ENCODE measurements at places on chromosomes 4 and X. TPM values are rescaled to one million over a fixed set of nuclear protein-coding genes. Genes with fewer than 3 reads are reported as not detected.

GRCh38 chrX:3403748-3404147 lies 57.3 kb upstream of the MXRA5 start:
- peaks cover 39% of the 10 kb centered on the region for H3K27me3 ChIP-seq
- H3K4me1 ChIP-seq = no peaks in the 10 kb centered on the region
- H3K27ac ChIP-seq = no peak overlapping the region

DNA sequence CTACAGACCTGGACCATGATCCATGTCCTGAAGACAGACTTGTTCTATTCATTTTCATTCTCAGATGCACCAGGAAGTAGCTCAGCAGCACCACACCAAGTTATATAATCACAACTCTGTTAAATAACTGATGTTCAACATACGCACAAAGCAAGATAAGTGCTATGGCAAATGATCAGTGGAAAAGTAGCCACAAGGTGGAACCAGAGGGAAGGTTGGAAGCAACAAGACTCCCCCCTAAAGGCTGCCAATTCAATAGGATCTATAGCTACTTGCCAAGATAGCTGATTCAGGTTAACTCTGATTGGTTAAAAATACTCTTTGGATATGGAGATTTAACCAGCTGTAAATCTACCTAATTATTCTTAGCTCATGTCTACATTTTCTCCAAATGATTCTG lies 23.7 kb upstream of the FAM47B start:
- H3K27ac ChIP-seq = no peak overlapping the region
- peak; percentile 58 for DNase-seq
- no peak overlapping the region for H3K4me3 ChIP-seq
- peaks cover 11% of the 10 kb centered on the region for H3K27me3 ChIP-seq

PRMT9 gene
- total RNA-seq = 6.1 TPM

- no peaks in the 10 kb centered on the region for H3K4me1 ChIP-seq
- no peak overlapping the region for H3K27ac ChIP-seq
- no peaks in the 10 kb centered on the region for H3K36me3 ChIP-seq
Measured at GRCh38 chrX:103847174-103847870, 15.3 kb upstream of the RAB9B start.

DNA sequence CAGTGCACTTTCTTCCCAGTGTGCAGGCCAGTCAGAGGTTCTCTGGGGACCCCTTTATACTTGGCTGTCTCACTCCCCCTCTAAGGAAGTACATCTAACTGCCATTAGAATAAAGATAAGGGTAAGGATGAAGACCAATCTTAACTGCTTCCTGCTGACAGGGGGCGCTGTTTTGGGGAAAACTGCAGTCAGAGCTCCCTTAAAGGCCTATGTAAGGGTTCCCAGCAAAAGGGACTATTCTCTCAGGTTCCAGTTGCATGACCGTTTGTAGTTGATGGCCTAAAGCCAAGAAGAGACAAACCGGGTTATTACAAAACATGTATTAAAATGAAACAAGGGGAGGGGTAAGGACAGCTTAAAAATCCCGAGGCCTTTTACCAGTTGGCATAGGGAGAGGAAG lies 115.6 kb upstream of the SPIN4 start:
- no peaks in the 10 kb centered on the region for H3K4me1 ChIP-seq
- H3K4me3 ChIP-seq = no peak overlapping the region
- H3K36me3 ChIP-seq = no peaks in the 10 kb centered on the region

MAMLD1 gene
- 1.7 TPM for total RNA-seq

- peaks cover 71% of the 10 kb centered on the region for H3K27me3 ChIP-seq
- no peak overlapping the region for H3K27ac ChIP-seq
- no peaks in the 10 kb centered on the region for H3K4me1 ChIP-seq
- DNase-seq = peak; percentile 40
Measured at GRCh38 chr4:84159762-84160161, 339.3 kb downstream of the NKX6-1 start.

GRCh38 chr4:48543796-48544195 lies 53.7 kb downstream of the ZAR1 start:
- H3K4me1 ChIP-seq = no peaks in the 10 kb centered on the region
- no peak for DNase-seq
- peaks cover 78% of the 10 kb centered on the region for H3K36me3 ChIP-seq
- no peaks in the 10 kb centered on the region for H3K27me3 ChIP-seq
- no peak overlapping the region for H3K4me3 ChIP-seq

GRCh38 chrX:40503094-40503493 lies 77.7 kb upstream of the ATP6AP2 start:
- H3K4me3 ChIP-seq = no peak overlapping the region
- no peak overlapping the region for H3K27ac ChIP-seq
- no peaks in the 10 kb centered on the region for H3K4me1 ChIP-seq
- peaks cover 91% of the 10 kb centered on the region for H3K27me3 ChIP-seq

DGKK gene
- total RNA-seq = not detected

- H3K36me3 ChIP-seq = no peaks in the 10 kb centered on the region
- peaks cover 13% of the 10 kb centered on the region for H3K4me1 ChIP-seq
- peak overlapping the region; percentile 57 for H3K4me3 ChIP-seq
- peak; percentile 58 for DNase-seq
Measured at GRCh38 chrX:30876367-30876766, 12.7 kb downstream of the TAB3 start.

CLDN2 gene
- total RNA-seq = not detected

LRRC66 gene
- total RNA-seq = 0.52 TPM

DNA sequence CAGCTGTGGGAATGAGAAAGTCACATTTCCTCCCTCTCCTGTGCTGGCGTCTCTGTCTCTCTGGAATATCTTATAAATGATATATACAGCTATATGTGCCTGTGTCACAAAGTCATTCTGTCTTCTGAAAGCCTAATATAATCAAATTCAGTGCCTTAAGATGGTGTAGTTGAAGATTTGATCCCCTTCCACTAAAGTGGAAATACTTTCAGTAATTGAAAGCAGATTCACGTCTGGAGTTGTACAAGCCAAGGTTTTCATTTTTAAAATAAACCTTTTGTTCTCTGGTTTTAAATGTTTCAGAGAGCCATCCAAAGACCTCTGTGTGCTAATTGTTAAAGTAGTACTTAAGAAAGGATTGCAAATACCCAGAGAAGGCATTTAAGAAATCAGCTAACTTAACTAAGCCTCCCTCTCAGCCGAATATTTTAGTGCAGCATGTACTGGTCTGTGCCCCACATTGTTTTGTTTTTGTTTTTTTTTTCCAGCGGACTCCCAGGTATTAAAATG lies 206.8 kb downstream of the TENM3 start:
- no peak for DNase-seq
- no peaks in the 10 kb centered on the region for H3K36me3 ChIP-seq
- H3K27ac ChIP-seq = peak overlapping the region; percentile 55
- H3K4me3 ChIP-seq = peak overlapping the region; percentile 92
- no peaks in the 10 kb centered on the region for H3K27me3 ChIP-seq
